ENCODE measurements at places on chromosomes 5 and 9. TPM values are rescaled to one million over a fixed set of nuclear protein-coding genes. Genes with fewer than 3 reads are reported as not detected.

Gene ORM1
- not detected for total RNA-seq

Gene PAPPA
- 80.5 TPM for total RNA-seq

Gene FGD3
- not detected for total RNA-seq

Gene OTULINL
- 0.33 TPM for total RNA-seq

Gene CDO1
- 7.0 TPM for total RNA-seq

Gene AFAP1L1
- 10.8 TPM for total RNA-seq

Gene GABRA1
- not detected for total RNA-seq

Gene SLC36A3
- total RNA-seq: not detected

Gene PRDM9
- total RNA-seq: not detected

Gene ANKRD18A
- 0.09 TPM for total RNA-seq

Gene COL23A1
- not detected for total RNA-seq

Gene IFNA2
- total RNA-seq: not detected

Gene PCDHB5
- 0.45 TPM for total RNA-seq

Gene MEIKIN
- total RNA-seq: not detected

Gene GARIN3
- total RNA-seq: not detected

Gene GRM6
- total RNA-seq: not detected

Gene GLRA1
- not detected for total RNA-seq

Gene PTGR1
- 88.4 TPM for total RNA-seq

Gene SPAG8
- 3.3 TPM for total RNA-seq

Gene TAF11L4
- not detected for total RNA-seq

Gene CNTFR
- not detected for total RNA-seq

Gene DPYSL3
- total RNA-seq: 89.6 TPM

Gene LMX1B
- total RNA-seq: not detected

Gene SLC6A3
- not detected for total RNA-seq

Gene WDR38
- total RNA-seq: not detected

Gene TMC1
- 0.36 TPM for total RNA-seq

Gene PLAC8L1
- not detected for total RNA-seq

Gene KIAA0825
- 12.2 TPM for total RNA-seq

All from fibroblast of the aortic adventitia (primary cell).